NCI-H1105 treated with DMSO at 0.1 percent for 48 hours (cell line): ENCODE measurements at places on chromosomes 2 and 18.

DNA sequence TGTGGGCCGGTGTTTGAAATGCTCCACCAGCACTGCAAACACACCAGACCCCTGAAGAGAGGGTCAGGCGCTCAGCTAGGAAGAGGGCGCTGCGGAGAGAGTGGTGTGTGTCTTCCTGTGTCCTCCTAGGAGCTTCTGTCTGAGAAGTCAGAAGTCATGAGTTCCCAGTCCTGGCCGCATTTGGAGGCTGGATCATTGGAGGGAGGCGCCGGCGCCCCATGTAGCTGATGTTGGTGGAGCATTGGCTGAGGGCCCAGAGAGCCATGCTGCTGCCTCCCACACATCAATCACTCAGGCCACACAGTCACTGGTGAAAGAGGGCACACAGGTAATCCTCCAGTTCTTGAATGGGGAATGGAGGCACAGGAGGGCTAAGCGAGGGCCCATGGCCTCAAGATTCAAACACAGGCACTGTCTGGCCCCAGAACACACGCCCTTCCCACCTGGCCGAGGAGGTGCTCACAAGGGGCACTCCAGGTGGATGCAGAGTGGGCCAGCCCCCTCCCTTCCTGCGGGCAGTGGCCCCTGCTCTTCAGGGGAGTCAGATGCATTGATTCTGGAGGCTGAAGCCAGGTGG is 66.3 kb downstream of the RRM2 start:
- DNase-seq: no peak

- DNase-seq: no peak
Observed at GRCh38 chr2:42286268-42286946, 74.6 kb downstream of the COX7A2L start.

DNA sequence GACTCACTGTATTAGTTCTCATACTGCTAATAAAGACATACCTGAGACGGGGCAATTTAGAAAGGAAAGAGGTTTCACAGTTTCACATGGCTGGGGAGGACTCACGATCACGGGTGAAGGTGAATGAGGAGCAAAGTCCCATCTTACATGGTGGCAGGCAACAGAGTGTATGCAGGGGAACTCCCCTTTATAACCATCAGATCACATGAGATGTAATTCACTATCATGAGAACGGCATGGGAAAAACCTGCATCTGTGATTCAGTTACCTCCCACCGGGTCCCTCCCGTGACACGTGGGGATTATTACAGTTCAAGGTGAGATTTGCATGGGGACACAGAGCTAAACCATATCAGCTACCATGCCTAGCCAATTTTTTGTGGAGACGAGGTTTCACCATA is 168.2 kb downstream of the NEDD4L start:
- DNase-seq: no peak

GRCh38 chr18:70659036-70659925 is 370.4 kb downstream of the SOCS6 start:
- DNase-seq: no peak

- DNase-seq: no peak
Observed at GRCh38 chr2:213475433-213475832, 191.2 kb downstream of the SPAG16 start.
